ENCODE measurements at places on chromosomes 7 and 10.
A peak's percentile ranks its signal among the peaks of the same experiment; 100 is the strongest.

GRCh38 chr7:152054367-152055230 lies 29.1 kb downstream of the GALNT11 start:
- peak; percentile 67 for DNase-seq

- DNase-seq, result no peak
These were observed 252.6 kb upstream of the IGFBP3 start for GRCh38 chr7:46173476-46174195.

DNA sequence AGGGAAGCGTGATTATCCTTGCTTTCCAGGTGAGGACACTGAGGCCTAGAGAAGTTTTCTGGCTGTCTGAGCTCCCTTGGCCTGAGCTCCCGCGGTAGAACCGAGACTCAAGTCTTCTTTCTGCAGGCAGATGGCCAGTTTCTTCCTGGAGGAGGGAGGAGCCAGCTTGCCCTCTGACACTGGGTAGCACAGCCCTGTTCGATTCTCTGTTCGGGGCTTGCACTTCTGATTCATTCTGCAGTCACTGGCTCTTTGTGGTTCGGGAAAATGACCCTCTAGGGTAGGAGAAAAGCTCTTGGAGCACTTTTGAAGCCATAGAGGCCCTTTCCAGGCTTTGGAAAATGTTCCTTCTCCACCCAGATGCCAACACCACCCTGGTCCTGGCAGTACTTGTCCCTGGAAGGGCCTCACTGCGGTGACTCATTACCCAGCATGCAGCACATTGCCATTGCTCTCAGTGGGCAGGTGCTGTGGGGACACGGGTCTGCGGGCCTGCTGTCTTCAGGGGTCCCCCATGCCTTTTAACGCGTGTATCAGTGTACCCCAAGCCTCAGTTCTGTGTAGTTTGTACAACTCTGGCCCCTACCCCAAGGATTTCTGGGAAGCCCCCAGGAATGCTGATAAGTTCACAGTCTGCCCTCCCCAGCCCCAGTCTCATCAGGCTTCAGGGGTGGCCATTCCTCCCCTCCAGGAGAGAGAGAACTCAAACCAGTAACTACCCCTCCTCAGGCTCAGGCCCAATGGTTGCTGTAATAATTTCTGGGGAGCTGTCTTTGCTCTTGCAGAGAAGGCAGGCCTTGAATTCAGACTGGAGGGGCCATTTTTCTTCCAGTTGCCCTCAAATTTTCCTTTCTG lies 11.9 kb downstream of the CHST3 start:
- DNase-seq, result peak; percentile 40

- DNase-seq, result peak; percentile 39
These were observed 43.1 kb downstream of the MBL2 start for GRCh38 chr10:52729271-52730104.

DNA sequence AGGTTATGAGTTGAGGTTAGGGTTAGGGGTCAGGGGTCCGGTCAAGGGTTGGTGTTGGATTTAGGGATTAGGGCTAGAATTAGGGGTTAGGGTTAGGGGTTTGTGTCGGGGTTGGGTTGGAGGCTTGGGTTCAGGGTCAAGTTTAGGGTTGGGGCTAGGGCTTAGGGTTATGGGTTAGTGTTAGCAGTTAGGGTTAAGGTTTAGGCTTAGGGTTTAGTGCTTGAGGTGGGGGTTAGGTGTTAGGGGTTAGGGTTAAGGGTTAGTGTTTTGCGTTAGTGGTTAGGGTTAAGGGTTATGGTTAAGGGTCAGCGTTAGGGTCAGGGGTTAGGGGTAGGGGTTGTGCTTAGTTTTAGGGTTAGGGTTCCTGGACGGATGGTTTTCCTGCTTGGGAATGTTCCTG lies 1.7 kb upstream of the SYCE1 start:
- no peak for DNase-seq

GRCh38 chr10:132335189-132336063 lies 3.4 kb downstream of the LRRC27 start:
- no peak for DNase-seq

- DNase-seq, result peak; percentile 64
These were observed 41.5 kb upstream of the SLC39A12 start for GRCh38 chr10:17910125-17910789.

DNA sequence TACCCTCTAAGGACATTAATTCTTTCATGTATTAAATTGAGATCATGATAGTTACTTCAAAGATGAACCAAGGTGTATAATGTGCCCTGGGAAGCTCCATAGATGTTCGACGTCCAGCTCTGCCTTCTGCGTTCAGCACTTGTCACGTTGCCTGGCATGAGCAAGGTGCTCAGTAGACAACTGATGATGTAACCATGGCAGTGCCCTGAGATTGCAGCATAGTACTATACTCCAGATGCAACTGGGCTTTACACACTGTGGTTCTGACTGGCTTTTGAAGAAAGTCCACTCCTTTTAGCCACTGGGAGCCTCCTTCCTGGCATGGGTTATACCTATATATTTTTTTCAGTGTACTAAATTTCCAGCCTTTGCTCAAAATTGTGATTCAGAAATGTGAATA lies 355.8 kb upstream of the SORCS1 start:
- DNase-seq, result no peak

- no peak for DNase-seq
These were observed 7.2 kb upstream of the ANKRD61 start for GRCh38 chr7:6023974-6024435.

DNA sequence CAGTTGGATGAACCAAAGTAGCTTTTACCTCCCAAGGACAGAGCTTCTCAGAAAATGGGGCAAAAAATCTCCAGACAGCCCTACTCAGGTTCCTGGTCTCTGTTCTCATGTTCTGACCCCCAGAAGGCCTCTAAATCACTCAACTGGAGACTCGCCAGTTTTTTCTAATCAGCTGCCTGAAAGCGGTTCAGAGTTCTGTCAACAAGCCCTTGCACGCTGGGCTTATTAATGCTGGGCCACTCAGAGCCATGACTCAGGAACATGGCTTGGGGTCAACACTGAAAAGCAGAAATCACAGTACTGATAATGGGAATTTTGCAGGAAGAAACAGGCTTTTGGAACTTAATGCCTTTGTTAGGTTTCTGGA lies 15.3 kb downstream of the ECHDC3 start:
- peak; percentile 79 for DNase-seq

GRCh38 chr10:97784200-97784810 lies 12.5 kb upstream of the SFRP5 start:
- DNase-seq, result no peak

GRCh38 chr7:112864380-112864779 lies 74.2 kb upstream of the TMEM168 start:
- no peak for DNase-seq

DNA sequence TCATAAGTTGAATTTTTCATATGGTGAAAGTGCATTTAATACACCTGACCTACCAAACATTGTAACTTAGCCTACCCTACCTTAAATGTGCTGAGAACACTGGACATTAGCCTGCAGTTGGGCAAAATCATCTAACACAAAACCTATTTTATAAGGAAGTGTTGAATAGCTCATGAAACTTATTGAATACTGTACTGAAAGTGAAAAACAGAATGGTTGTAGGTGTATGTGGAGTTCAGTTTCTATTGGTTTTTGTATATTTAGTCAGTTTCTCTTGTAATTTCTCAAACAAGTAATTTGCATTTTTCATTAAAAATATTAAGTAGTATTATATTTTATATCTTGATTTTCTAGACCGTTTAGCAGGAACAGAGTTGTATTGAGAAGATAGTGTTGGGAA lies 15.3 kb downstream of the CCDC7 start:
- no peak for DNase-seq

DNA sequence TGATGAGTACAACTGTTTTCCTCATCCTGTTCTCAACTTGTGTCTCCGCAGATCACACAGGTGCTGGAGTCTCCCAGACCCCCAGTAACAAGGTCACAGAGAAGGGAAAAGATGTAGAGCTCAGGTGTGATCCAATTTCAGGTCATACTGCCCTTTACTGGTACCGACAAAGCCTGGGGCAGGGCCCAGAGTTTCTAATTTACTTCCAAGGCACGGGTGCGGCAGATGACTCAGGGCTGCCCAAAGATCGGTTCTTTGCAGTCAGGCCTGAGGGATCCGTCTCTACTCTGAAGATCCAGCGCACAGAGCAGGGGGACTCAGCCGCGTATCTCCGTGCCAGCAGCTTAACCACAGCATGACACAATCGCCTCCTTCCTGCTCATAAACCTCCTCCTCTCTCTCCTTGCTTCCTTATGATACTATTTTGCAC lies 126.7 kb upstream of the PRSS58 start:
- DNase-seq, result peak; percentile 75

GRCh38 chr10:58157076-58157766 lies 110.5 kb downstream of the IPMK start:
- DNase-seq, result peak; percentile 97

DNA sequence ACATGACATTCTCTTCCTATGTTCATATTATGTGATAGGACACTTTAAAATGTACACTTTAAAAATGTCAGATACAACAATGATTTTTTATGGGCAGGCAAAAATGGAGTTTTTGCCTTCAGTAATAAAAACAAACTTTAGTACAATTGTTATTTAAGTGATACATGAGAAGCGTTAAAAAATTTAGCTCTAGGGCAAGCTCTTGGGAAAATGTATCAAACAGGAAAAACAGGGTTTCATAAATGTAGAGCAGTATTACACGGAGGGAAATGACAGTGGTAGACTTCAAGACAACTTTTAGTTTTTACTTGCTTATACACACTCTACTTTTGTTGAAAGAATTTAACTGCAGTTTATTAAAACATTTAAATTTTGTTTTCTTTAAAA lies 1.5 kb downstream of the FHIP2A start:
- no peak for DNase-seq

DNA sequence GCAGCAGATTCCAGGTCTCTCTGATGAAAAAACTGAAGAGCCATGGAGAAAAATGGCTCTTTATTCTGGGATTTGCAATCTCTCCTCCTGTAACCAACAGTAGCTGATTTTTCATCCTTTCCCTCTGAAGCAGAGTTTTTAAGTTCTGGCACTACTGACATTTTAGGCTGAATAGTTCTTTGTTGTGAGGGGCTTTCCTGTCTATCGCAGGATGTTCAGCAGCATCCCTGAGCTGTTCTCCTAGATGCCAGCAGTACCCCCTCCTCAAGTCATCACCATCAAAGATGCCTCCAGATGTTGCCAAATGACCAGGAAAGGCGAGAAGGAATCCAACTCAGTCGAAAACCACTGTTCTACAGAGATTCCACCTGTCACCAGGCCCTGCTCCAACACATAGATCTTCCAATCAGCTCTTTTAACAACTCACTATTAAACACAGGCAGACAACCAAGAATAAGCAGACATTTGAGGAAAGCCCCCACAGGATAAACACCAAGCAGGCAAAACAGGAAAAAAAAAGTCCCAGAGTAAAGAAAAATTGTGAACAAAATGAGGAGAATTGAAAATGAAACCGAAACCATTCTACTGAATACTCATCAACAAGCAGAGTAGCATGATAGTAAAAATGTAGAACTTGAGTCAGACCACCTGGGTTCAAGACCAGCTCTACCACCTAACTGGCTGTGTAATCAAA lies 124.8 kb downstream of the MPP7 start:
- peak; percentile 11 for DNase-seq

GRCh38 chr7:75559355-75559975 lies 67.3 kb downstream of the SPDYE5 start:
- no peak for DNase-seq

GRCh38 chr10:133058331-133059092 lies 29.2 kb upstream of the ADGRA1 start:
- peak; percentile 4 for DNase-seq

GRCh38 chr10:84685047-84685660 lies 356.8 kb downstream of the CCSER2 start:
- DNase-seq, result no peak

- peak; percentile 35 for DNase-seq
These were observed 193.2 kb upstream of the KLF6 start for GRCh38 chr10:3978174-3978573.

- DNase-seq, result no peak
These were observed 20.7 kb upstream of the PPP2R2D start for GRCh38 chr10:131880016-131880590.

GRCh38 chr10:119346095-119346832 lies 138.9 kb downstream of the GRK5 start:
- DNase-seq, result no peak

GRCh38 chr7:75010036-75010435 lies 45.5 kb downstream of the CASTOR2 start:
- no peak for DNase-seq

DNA sequence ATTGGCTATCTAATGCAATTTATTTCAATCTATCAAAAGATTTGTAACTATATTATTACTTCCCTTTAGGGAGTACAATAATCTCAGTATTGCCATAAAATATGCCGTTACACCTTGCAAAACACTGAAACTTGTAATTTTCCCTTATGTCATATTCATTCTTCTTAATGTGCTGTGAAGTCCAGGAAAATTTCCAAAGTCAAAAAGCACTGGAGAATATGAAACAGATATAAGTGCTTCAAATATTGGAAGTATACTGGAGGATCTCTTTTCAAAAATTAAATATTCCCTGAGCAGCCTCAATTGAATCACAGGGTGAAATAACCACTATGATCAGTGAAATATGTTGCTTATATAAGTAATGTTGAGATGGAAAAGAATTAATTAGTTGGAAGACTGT lies 356.0 kb downstream of the PPP1R3A start:
- DNase-seq, result no peak

- DNase-seq, result peak; percentile 30
These were observed 182.4 kb downstream of the CCDC3 start for GRCh38 chr10:12819071-12819470.

DNA sequence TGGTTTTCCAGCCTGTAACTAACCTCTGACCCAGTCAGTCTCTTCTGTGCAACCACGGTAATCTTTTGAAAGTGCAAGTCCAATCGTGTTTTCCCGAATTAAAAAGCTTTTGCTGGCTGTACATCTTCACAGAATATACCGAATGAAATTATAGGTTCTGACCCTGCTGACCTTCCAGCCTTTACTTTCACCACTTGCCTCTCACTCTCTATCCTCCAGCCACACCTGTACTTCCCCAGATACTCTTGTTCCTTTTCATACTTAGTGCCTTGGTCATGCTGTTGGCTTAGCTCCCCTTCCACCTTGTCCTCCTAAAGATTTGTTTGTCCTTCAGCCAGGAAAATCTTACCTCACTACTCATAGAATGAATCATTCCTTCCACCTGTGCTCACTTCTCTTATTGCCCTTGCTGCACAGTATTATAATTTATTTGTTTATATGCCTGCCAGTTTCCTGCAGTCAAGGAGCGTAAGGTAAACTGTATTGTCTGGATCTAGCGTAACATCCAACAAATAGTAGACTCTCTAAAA lies 2.3 kb upstream of the PNPLA8 start:
- DNase-seq, result no peak

DNA sequence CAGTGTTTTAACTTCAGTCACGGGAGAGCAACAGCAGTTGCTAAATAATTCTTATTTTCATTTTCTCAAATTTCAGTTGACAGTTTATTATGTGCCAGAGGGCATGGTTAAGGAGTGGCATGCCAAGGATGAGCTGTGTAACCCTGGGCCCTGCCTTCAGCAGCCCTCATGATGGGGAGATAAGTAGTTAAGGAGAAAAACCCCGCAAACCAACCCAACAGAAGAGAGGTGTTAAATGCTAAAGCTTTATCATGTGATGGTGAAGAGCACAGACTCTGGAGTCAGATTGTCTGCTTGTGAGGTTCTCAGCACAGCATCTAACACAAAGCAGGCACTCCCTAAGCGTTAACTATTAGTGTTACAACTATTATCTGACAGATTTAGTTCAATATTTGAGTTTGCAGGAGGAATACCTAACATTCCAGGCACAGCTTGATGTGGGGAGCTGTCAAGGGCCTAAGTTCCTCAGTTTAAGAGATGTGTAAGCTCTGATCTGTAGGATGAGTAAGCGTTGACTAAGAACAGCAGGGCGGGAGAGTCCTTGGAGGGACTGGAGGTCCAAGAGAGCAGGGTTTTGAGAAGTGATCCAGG lies 29.6 kb downstream of the STAM start:
- peak; percentile 96 for DNase-seq

Measured in fibroblast of skin of scalp (primary cell).